ENCODE measurements at places on chromosomes 4 and X.

DNA sequence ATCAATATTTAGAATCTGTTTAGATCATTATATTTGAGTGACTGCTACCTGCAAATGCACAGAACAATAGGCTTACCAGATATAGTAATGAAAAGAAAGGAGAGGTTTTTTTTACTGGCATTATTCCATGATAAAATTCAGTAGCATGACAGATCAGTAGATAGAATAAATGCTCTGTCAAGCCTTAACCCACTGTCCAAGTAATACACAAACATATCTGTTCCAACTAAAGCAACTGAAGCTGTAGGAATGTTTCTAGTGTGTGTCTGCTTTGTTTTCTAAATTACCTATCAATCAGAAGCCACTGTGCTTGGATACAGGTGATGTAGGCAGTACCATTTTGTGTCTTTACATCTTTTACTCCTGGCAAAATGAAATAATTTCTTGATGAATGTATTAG is 604.6 kb downstream of the PCDH7 start:
- DNase-seq = no peak

- DNase-seq = peak; percentile 16
Measured at GRCh38 chr4:663438-664428, 10.3 kb downstream of the ATP5ME start.

DNA sequence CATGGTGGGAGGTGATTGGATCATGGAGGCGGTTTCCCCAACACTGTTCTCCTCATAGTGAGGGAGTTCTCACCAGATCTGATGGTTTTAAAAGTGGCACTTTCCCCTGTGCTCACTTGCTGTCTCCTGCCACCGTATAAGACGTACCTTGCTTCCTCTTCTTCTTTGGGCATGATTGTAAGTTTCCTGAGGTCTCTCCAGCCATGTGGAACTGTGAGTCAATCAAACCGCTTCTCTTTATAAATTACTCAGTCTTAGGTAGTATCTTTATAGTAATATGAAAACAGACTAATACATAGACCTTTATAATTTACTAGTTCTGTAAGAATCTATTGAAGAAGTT is 82.5 kb upstream of the PITX2 start:
- DNase-seq = no peak

GRCh38 chr4:163748449-163748848 is 254.0 kb downstream of the TMA16 start:
- DNase-seq = no peak

GRCh38 chr4:19123681-19124080 is 1102.1 kb upstream of the LCORL start:
- no peak for DNase-seq

GRCh38 chr4:132383571-132384199 is 765.4 kb upstream of the PCDH10 start:
- no peak for DNase-seq

GRCh38 chrX:46554942-46555341 is 9.7 kb upstream of the ZNF674 start:
- DNase-seq = no peak

GRCh38 chr4:69920874-69921273 is 10.0 kb upstream of the CSN1S1 start:
- no peak for DNase-seq

- DNase-seq = no peak
Measured at GRCh38 chrX:65745992-65746391, 78.5 kb downstream of the MSN start.

DNA sequence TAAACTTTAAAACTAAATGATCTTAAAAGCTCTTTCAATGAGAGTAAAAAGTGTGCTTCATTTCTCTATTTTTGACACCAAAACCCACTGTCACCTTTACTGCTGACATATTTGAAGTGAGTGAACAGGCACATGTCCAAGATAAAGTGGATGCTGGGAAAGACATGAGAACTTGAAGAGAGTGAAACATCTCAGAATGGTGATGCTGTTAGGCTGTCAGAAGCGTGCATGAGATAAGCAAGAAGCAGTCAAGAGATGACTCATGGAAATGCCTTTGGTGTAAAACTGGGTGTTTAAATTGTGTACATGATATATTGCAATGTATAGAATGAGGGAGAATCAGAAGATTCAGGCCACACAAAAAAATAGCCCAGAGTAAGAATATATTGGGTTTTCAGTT is 21.8 kb upstream of the GBA3 start:
- DNase-seq = no peak

- DNase-seq = no peak
Measured at GRCh38 chr4:109157696-109158095, 144.8 kb downstream of the COL25A1 start.

Data from midbrain (tissue), 1 donor.